ENCODE measurements at places on chromosomes 16 and 17.

DNA sequence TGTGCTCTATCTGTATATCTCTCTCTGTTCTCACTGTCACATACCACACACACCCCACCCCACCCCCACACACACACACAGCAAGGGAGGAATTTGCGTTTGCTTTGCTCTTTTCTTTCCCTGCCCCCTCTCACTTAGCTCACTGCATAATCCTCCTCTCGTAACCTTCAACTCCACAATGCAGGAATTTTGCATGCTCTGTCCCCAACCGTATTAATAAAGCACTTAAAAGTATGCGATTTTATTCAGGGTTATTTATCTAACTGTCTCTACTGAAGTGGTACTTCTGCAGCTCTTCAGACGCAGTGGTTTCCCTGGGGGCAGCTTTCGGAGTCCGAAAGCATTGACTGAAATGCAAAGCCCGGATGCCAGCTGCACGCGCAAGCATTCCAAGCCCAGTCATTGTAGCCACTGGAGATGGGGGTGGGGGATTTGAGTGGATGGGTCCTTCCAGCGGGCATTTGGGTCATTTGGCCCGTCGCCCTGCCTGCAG, 105.4 kb upstream of the RBFOX1 start:
- DNase-seq, result no peak

- no peak for DNase-seq
Observed at GRCh38 chr16:16992975-16993765, 477.6 kb downstream of the XYLT1 start.

DNA sequence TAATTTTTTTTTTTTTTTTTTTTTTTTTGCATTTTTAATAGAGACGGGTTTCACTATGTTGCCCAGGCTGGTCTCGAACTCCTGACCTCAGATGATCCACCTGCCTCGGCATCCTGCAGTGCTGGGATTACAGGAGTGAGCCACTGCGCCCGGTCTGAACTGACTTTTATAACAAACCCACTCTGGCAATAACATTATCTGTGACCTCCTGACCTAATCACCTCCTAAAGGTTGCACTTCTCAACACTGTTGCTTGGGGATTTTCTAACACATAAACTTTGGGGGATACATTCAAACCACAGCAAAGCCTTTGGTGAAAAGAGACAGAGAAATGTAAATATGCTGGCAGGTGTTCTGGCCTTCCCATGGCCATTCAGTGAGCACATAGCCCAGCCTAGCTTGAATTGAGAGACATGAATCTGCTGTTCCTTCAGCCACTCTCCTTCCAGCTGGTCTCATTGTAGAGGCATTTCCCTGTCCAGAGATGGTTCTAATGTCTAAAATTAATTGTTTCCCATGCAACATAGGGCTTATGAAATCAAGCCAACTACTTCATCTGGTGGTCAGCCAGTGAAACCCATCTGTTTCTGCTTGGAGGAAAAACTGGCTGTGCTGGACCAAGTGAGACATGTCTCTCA, 28.3 kb downstream of the LYRM1 start:
- no peak for DNase-seq

DNA sequence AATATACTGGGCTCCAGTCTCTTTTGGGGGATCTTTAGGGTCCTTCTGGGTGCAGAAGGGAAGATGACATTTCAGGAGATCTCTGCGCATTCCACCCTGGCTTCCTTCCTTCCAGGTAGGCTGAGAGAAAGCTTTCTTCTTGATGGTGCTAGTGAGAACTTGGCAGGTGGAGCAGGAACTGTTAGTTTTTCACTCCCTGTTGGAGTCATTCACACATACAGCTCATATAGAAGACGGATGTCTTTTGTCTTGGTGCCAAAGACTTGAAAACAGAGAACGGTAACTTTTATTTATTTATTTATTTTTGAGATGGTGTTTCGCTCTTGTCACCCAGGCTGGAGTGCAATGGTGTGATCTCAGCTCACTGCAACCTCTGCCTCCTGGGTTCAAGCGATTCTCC, 43.9 kb downstream of the PITPNC1 start:
- no peak for DNase-seq

DNA sequence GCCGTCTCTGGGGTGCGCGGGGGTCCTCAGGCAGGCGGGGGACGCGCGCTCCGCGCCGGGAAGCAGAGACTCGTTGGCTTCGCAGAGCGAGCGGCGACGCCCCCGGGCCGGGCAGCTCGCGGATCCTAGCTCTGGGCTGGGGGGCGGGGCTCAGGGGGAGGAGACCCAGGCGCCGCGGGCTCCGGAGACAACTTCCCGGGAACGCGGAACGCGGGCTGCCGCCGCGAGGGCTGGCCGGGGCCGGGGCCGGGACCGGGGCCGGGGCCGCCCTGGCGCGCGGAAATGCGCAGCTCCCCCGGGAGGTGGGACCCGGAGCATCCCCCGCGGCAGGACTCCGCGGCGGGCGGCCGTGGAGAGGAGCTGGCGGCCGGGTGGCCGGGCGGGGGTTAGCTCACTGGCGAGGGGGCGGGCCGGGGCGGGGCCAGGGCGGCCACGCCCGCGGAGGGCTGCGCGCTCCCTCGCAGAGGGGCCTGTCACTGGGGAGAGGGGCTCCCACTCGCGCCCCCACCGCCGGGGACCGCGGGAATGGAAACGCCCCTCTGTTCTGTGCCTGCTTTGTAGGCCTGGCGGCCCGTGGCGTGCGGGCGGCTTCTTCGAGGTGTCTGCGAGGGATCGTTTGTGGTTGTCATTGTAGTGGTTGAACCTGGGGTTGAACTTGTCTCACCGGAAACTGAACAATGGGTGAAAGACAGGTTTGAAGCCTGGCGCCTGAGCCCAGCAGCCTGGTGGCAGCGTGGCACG, at the start of gene GAS7:
TSS of gene GAS7 (minus strand) at position 98 of the 741 bp plus-strand sequence.
- no peak for DNase-seq

GRCh38 chr17:51722994-51723393, 435.5 kb downstream of the CA10 start:
- no peak for DNase-seq

DNA sequence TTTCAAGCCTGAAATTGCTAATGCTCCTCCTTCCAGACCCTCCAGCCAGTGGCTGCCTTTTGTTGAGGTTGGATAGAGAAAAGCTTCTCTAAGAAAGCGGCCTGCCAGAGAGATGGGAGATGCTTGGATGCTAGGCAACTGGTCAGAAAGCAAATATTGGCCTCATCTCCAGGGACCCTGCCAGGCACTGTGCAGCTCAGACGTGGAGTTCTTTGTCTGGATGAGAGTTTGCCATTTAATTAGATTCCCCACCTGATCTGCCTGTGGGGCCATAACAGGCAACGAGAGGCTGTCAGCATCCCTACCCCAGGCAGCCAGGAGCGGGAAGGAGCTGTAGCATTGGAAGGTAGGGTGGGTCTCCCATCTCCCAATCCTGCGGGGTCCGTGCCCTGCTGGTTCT, 52.7 kb downstream of the ASIC2 start:
- no peak for DNase-seq

DNA sequence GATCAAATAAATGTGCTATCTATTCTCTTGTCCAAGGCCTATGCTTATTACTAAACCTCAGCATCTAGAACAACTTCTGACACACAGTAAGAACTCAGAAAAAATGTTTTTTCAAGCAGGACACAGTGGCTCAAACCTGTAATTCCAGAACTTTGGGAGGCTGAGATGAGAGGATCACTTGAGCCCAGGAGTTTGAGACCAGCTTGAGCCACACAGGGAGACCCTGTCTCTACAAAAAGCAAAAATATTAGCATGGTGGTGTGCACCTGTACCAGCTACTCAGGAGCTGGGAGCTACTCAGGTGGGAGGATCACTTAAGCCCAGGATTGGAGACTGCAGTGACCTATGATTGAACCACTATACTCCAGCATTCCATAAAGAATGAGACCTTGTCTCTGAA, 32.5 kb downstream of the USP32 start:
- no peak for DNase-seq

DNA sequence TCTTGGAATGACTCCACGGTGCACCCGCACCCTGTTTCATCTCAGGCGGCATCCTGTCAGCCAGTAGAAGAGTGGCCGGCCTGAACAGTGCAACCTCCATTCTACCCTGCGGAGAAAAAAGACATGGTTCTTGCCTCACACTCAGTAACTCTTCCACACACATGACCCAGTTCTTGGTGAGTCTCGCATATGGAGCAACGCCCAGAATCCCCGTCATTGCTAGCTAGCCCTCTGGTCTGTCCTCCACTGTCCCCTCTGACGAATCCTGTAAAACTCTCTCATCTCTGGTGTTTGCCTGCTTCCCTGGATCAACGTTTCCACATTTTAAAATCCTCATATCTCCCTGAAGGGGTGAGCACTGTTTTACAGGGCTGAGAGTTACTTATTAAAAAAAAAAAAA, 4.2 kb upstream of the RDM1 start:
- no peak for DNase-seq

- no peak for DNase-seq
Observed at GRCh38 chr16:30997725-30998711, 12.4 kb downstream of the STX1B start.

DNA sequence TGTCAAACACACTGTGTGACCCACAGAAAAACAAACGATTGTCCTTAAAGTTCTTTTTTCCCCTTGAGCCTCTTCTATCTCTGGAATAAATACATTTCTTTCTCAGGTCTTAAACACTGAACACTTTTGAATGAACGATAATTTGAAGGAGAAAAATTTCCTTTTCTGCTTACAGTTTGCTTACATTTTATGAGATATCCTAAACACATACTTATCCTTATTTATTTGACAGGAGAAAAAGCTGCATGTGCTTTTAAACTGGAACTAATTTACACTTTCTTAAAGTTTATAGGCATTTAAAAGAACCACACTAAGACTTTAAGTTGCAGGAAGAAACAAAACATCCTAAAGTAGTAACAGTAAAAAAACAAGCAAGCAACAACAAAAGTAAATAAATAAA, 4.7 kb upstream of the IGF2BP1 start:
- DNase-seq, result no peak

GRCh38 chr16:52191531-52192134, 355.3 kb downstream of the TOX3 start:
- DNase-seq, result peak; percentile 44

- no peak for DNase-seq
Observed at GRCh38 chr17:33980193-33980592, 274.9 kb upstream of the CCL2 start.

GRCh38 chr16:49504023-49504364, 130.4 kb downstream of the C16orf78 start:
- no peak for DNase-seq

DNA sequence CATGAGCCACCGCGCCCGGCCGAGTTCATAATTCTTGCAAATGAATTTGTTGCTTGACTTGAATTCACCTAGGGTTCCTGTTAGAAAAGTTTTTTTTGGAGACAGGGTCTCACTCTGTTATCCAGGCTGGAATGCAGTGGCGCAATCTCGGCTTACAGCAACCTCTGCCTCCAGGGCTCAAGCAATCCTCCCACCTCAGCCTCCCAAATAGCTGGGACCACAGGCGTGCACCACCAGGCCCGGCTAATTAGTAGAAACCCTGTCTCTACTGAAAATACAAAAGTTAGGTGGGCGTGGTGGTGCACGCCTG, 99.8 kb downstream of the MYH11 start:
- DNase-seq, result no peak

DNA sequence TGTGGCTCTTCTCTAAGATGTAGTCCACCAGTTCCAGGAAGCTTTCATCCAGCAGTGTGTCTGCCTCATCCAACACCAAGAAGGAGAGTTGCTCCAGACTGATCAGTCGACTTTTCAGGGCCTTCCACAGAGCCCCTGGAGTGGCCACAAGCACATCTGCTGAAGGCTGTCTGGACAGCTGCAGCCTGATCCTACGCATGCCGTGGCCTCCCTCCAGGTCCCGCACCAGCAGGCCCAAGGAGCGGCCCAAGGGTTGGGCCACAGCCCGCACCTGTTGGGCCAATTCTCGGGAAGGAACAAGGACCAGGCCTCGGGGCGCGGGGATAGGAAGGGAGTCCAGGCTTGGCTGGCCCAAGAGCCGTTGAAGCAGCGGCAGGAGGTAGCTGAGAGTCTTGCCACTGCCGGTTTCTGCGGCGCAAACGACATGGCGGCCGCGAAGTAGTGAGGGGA, 729 bp downstream of the DDX28 start:
- peak; percentile 29 for DNase-seq

DNA sequence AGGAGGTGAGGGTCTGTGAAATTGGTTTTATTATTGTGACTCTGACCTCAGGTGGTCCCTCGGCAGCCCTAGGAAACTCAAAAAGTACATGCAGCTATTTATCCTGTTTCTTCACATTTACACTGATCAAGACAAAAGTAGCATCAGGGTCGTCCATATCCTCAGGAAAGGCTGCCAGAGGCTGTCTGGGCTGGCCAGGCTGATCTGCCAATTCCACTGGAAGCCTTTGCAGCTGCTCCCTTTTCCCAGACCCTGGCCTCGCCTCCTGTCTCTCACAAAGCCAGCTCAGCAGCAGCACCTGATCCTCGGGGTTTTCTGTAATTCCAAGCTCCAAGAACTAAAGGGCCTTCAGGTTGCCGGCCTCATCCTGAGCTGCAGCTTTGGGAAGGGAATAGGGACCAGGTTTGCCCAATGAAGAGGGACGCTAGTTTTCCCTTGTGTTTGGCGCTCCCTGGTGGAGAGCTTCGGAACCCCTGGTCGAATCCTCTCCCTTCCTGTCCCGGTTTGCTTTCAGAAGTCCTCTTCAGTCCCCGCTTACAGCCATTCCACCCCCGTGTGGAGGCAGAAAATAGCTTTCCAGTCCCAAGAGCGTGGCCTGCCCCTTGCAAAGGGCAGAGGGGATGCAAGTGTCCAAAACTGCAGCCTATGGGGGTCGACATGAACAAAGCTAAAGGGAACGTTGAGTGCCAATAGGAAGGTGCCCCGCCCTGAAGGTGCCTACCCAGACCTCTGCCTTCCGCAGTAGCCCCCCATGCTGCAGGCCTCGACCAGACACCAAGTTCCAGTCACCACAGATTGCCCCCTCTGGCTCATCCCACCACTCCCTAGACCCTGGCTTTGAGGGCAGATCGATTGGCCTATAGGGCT, 13.4 kb downstream of the MFSD6L start:
- DNase-seq, result peak; percentile 81

GRCh38 chr16:61654962-61655361, 381.3 kb downstream of the CDH8 start:
- no peak for DNase-seq

DNA sequence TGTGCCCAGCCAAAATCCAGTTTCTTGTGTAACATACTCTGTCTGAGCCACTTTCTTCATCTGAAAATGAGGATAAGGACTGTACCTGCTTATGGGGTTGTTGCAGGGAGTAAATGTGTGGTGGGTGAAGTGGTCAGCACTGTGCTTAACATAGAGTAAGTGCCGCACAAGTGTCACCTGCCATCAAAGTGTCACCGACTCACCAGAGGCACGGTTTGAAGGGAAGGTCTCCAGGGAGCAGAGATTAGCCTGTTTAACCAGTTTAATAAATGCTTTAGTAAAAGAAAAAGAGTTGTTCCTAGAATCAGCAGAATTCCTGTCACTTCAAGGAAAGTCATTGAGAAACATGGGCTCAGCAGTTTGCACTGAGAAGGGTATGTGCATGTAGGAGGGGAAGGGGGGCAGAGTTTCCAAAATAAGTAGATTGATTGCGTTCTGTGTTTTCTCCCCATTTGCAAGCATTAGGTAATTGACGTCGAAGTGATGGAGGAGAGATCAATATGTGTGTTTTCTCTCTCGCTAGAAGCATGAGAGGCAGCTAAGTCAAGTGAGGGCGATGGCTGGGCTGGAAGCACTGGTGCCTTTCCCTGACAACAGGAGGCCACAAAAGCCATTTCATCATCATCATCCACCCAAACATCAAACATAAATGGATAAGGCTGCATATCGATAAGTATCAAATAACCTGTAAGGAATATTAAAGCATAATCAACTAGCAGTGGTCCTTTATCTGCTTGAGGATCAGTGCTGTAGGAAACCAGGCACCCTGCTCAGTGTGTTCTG, 19.1 kb downstream of the FAM20A start:
- DNase-seq, result no peak

All from right lobe of liver (tissue), 6 donors.